Muscle of back (tissue), 13 donors: ENCODE measurements at places on chromosomes 6 and 20. TPM values are rescaled to one million over a fixed set of nuclear protein-coding genes. Genes with fewer than 3 reads are reported as not detected.

The SYCP2 gene
- 5.2 TPM for polyA plus RNA-seq

The SLC32A1 gene
- polyA plus RNA-seq, result not detected

The DEF6 gene
- polyA plus RNA-seq, result 5.6 TPM

The SUMO4 gene
- 1.2 TPM for polyA plus RNA-seq

The MYLK2 gene
- polyA plus RNA-seq, result 50.7 TPM

The SEL1L2 gene
- not detected for polyA plus RNA-seq

The GJA10 gene
- not detected for polyA plus RNA-seq

The PHACTR1 gene
- 4.1 TPM for polyA plus RNA-seq

The CST5 gene
- polyA plus RNA-seq, result not detected

The CD93 gene
- 81.1 TPM for polyA plus RNA-seq

The ABHD16B gene
- not detected for polyA plus RNA-seq

DNA sequence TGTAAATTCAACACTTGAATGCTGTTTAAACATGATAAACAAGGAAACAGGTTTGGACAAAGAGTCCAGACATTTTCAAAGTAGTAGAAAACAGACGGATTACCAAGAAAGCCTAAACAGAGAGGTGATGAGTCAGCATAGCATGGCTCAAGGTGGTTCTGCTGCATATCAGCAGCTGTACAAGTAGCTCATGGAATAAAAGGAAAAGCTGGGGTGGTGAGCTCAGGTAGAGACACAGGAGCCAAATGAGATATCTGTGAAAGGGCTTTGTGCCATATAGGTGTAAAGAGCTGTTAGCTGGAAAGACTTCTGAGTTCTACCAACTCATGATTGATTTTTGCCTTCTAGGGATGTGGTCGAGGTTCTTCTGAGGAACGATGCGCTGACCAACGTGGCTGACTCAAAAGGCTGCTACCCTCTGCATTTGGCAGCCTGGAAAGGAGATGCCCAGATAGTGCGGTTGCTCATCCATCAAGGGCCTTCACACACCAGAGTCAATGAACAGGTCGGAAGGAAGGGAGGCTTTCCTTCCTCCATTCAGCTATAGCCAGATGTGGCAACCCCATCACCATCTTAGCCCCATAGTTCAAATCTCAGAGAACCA, 80.7 kb downstream of the ANKS1A start:
- no peak for DNase-seq

DNA sequence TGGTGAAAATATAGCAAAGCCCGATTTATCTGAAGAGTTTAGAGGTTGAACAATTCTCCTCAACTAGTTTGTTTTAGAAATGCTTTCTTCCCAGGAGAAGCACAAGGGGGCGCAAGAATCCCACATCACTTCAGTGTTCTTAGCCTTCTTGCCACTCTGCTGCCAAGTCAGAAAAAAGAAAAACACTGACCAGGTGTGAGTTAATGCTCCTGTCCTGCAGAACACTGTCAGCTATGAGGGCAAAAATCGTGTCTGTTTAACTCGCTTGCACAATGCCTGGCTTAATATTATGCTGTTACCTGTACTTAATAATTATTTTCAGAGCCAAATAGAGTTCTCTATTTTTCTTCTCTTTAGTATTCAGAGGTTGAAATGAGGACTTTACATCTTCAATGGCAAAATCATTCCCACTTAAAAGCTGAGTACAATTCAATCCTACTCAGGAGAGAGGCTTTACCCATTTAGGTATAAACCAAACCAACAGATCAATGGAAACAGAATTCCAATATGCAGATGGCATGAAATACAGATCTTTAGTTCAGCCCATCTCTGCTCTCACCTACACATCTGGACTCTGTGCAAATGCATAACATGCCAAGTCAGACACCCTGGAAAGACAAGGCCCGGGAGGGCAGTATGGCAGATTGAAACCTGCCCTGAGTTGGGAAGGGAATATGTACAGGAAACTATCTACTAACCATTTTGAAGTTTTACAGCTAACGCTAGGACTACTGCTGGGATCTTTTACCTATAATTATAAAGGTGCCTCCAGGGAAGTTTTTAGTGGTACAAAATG, 71.4 kb upstream of the TULP1 start:
- DNase-seq, result peak; percentile 82

DNA sequence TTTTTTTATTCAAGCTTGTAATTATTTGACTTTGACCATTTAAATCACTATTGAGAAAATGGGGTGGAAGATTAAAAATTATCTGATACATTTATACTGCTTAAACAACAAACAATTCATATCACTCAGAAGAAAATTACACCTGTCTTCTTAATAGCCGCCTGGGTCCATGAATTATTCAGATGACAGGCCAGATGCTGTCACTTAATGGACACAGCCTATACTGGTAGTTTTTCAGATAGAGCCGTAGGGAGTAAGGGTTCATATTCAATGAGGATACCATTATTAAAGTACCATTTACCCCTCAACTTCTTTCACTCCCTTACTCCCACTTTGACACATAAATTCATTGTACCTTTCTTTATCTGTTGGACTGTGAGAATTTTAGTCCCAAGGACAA, 1193.4 kb upstream of the MAP3K7 start:
- no peak for DNase-seq

GRCh38 chr20:22673467-22673866, 89.1 kb upstream of the FOXA2 start:
- no peak for DNase-seq

DNA sequence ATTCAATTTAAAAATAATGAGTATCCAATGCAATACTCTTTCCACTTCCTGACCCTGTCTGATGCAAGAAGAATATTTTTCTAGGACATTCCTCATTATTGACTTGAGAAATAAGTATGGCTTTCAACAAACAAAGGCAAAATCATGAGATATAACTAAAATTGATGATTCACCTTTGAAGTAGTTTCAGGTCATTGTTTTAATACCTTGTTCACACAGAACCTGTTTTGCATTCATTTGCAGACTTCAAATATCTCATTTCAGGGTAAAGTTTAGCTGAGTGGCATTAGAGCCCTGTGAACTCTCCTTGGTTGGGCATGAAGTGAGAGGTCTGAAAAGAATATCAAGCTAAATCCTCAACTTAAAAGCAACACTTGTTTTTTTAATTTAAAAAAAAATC, 309.2 kb downstream of the NRN1 start:
- no peak for DNase-seq

DNA sequence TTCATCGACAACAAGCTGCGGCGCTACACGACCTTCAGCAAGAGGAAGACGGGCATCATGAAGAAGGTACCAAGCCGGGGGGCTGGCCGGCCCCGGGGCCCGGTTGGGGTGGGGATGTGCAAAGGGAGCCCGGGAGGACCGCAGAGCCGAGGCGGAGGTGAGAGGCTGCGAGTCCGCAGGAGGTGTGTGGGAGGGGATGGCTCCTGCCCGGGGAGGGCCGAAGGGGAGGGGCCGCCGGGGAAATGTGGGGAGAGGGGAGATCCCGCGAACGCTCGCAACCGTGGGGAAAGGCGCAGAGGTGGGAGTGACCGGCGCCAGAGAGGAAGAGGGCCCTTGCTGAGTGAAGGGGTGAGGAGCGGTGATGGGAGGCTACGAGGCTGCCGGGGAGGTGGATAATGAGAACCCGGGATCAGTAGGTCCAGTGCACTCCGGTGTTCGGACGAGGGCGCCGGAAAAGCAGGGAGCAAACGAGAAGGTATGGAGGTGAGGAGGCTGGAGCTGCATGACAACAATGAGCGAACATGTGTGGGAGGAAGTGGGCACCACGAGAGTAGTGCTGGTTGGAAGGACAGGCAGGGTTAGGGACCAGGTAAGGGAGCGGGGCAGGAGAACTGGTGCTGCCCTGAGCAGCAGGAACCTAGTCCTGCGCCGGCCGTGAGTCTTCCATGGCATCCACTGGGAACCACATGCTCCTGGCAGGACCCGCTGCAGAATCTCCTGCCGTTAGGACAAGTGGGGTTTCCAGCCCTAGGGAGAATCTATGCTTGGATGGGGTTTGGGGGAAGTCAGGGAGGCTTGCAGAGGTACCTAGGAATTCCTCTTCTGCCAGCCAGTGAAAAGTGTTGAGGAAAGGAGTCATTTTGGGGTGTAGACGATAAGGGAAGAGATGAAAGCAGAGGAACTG, 1.3 kb downstream of the SRF start:
- DNase-seq, result peak; percentile 76

GRCh38 chr6:379410-380181, 12.0 kb upstream of the IRF4 start:
- no peak for DNase-seq

DNA sequence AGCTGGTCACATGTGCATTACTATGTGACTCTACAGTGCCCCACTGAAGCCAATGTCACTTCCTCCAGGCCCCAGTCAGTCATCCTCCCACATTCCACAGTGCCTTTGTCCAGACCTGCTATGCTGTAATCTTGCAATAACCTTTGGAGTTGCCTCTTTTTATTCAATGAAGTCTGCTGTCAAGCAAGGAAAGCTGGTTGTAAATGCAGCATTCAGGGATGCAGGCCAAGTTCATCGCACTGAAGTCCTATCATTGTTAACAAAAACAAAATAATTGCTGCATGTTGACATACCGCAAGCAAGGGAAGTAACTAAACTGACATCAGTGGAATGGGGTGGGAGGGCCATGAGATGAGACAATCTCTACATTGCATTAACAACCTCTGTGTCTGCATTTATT, 131.2 kb upstream of the CDYL start:
- no peak for DNase-seq

DNA sequence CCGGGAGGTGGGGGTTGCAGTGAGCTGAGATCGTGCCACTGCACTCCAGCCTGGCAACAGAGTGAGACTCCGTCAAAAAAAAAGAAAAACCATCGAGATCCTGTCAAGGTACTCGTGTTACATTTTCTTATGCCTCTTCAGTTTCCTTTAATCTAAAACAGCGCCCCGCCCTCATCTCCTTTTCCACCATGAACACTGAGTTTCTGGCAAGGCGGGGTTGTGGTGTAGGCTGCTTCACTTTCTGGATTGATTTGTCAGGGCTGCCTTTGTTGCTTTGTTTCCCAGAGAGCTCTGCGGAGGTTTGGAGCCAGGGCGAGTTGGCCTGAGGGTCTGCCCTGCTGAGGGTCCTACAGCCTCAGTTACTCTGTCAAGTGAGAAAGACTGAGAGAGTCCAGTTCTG, 8.9 kb downstream of the ITPR3 start:
- DNase-seq, result no peak

GRCh38 chr20:60292001-60292520, 333.8 kb downstream of the CDH26 start:
- DNase-seq, result no peak

GRCh38 chr20:18849131-18849530, 35.5 kb downstream of the SCP2D1 start:
- DNase-seq, result no peak

DNA sequence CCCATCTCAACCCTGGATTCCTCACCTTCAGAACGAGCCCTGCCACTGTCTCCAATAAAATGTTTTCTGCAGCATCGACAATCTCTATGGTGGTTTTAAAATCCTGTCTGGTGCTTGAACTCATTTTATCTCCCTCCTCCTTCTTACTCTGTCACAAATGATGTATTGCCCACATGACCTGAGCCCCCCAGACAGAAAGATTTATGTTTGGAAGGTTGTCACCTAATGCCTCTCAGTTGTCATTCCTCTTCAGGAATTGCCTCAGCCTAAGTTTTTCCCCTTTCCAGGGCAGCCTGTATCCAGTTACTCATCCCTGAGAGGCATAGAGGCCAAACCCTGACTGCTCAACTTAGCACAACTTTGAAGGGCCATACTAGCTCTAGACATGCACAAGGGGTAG, 9.2 kb downstream of the GPX5 start:
- DNase-seq, result no peak

DNA sequence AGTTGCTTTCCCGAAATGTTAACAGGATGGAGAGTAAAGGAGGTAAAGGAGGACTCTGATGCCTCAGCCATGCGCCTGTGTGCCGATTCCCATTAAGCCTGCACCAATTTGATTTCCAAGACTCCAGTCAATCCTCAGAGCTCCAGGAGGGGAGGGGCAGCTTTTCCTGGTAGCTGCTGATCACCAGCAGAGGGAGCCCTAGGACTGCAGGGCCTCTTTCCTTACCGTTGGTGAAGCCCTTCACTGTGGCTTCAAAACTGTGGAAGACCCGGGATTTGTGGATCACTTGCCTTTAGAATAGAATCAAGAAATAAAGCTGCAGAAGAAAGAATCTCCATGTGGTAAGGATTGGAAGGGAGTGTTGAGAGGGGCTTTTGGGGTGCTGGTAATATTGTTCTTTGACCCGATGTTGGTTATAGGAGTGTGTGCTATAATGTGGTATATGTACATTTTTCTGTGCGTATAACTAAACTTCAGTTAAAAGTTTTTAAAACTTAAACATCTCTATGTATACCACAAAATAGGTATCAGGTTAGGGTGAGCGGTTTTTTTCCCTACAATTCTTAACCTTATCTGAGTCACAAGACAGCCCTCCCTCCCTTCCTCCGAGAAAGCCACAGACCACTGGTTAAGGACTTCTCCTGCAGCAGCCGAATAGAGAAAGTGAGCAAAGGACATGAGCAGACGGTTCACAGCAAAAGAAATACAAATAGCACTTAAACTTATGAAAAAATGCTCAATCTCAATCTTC, 6.9 kb upstream of the OSER1 start:
- peak; percentile 53 for DNase-seq

DNA sequence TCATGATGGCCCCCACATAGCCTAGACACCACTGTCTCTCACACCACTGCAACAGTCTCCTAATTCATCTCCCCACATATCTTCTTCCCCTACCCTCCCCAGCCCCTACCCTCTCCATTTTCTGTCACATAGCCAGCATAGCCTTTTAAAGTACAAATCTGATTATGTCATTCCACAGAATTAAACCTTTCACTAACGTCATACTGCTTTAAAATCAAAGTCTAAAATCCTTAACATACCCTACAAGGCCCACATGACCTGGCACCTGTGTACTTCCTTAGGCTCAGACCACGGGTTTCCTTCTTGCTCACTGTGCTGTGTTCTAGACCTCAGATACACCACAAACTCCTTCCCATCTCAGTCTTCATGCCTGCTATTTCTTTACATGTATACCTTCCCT, 5.9 kb downstream of the OSTM1 start:
- no peak for DNase-seq

GRCh38 chr6:6883011-6883410, 224.8 kb upstream of the RREB1 start:
- DNase-seq, result no peak

DNA sequence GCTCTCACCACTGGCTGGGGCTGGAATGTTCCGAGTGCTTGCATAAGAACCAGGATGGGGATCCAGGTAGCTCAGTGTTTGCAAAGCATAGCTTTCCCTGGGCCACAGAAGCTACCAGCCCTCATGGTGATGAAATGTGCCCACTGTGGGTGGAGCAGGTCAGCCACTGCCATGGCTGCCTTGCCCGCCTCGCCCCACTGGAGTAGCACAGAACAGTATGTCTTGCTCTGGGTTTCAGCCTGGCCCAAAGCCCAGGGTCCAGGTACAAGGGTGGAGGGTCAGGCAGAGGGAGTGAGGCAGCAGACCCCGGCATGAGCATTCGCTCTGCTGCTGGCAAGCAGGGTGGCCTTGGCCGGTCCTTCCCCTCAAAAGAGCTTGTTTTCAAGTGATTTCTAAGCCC, 34.7 kb downstream of the KCNK17 start:
- no peak for DNase-seq

- no peak for DNase-seq
Observed at GRCh38 chr6:142835787-142836535, 109.0 kb downstream of the HIVEP2 start.

GRCh38 chr6:35417979-35418661, 34.0 kb upstream of the FANCE start:
- peak; percentile 21 for DNase-seq

GRCh38 chr6:158413814-158414565, 101.7 kb downstream of the TULP4 start:
- no peak for DNase-seq
